Thoracic aorta endothelial cell (primary cell): ENCODE measurements at places on chromosomes 2 and 18. TPM values are rescaled to one million over a fixed set of nuclear protein-coding genes. Genes with fewer than 3 reads are reported as not detected.

Gene DNAJC5G
- total RNA-seq, result not detected in 2 replicates

Gene PLGLB1
- total RNA-seq, result 1.7 TPM in 1 of 2 replicates, not detected in the other

Gene CPO
- not detected in 2 replicates for total RNA-seq

Gene GREB1
- 0.13 TPM in 1 of 2 replicates, not detected in the other for total RNA-seq

Gene WNT6
- total RNA-seq, result not detected in 2 replicates

Gene CPSF3
- 83.9 and 95.3 TPM in 2 replicates for total RNA-seq

Gene ALPI
- total RNA-seq, result not detected in 2 replicates

Gene PECR
- total RNA-seq, result 6.1 and 6.5 TPM in 2 replicates

Gene CDH19
- not detected in 2 replicates for total RNA-seq

Gene SCN1A
- total RNA-seq, result not detected in 2 replicates

Gene SLC11A1
- total RNA-seq, result 0.13 TPM in 1 of 2 replicates, not detected in the other

Gene ACMSD
- total RNA-seq, result not detected in 2 replicates

Gene LIMS4
- total RNA-seq, result 11.6 and 19.2 TPM in 2 replicates

Gene SPP2
- total RNA-seq, result not detected in 2 replicates

Gene ANKRD29
- total RNA-seq, result 0.27 and 2.2 TPM in 2 replicates

Gene RAB31
- total RNA-seq, result 35.8 and 37.9 TPM in 2 replicates
